ENCODE measurements at places on chromosomes 4 and X. TPM values are rescaled to one million over a fixed set of nuclear protein-coding genes. Genes with fewer than 3 reads are reported as not detected.
A peak's percentile ranks its signal among the peaks of the same experiment; 100 is the strongest.

GRCh38 chr4:139735381-139736273 lies 70.0 kb downstream of the MGST2 start:
- DNase-seq, result no peak

DNA sequence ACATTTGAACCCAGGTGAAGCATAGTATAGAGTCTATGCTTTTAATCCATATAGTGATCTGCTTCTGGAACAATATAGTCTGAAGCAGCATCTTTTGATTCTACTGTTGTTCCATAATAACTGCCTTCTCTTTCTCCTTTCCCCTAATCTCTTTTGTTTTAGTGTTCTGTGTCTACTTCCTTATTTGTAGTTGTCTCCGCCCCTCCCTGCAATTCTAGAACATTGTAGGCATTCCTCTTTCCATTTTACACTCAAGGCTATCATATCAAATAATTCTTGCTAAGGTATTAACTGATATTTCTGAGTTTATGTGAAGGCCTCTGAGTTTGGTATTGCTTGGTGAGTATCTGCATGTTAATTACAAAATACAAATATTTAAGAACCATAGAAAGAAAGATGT lies 11.6 kb downstream of the BLTP1 start:
- no peak for DNase-seq

- DNase-seq, result peak; percentile 86
These were observed at the start of gene GEMIN8 for GRCh38 chrX:14029425-14030173. Gene GEMIN8 (minus strand): TSS chrX:14029892. CDS start chrX:14021478, 8,414 bp downstream.

DNA sequence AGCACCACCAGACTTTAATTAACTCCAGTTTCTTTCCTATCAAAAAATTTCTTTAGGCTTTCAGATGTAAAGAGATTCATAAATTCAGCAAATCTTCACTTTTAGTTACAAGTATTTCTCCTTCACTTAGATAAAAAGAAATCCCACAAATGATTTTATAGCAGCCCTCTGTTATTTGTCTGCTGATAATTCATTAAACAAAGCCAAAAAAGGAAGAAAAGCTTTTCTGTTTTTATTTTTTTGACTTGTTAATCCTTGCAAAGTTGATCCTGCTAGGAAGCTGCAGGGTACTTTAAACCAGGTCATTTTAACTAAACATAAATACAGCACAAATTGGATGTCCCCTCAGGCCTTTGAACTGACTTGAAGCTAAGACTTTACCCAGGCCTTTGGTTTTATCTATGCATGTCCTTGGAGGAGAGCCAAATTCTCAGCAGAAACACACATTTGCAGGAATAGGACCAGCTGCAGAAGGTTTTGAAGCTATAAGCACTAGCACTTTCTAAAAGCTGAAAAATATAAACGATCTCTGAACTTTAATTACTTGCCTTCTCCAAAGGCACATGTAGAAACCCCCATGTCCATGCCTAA lies 57.5 kb downstream of the PCDH18 start:
- DNase-seq, result no peak

DNA sequence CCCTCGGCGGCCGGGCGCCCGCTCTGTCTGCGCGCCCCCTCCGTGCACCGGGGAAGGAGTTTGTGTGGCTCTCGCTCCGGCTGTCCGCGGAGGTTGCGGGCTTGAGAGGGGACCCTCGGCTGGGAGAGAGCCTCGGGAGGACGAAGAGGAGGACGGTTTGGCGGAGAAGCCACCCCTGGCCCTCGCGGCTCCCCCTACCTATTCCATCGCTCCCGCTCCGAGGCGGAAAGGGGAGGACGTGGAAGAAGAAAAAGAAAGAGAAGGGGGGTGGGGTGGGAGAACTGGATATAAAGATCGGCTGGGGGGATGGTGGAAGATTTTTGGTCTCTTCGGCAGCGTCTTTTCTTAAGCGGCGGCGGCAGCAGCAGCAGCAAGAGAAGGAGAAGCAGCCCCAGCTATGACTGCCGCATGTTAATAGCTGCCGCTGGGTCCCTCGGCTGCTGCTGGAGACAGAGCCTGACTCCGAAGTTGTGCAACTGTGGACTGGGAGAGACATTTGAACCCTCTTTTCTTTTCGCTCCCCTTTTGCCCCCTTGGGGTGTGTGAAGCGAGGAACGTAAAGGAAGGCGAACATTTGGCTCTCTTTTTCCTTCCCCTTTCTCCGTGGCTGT lies 895 bp downstream of the ADGRL3 start:
- no peak for DNase-seq

DNA sequence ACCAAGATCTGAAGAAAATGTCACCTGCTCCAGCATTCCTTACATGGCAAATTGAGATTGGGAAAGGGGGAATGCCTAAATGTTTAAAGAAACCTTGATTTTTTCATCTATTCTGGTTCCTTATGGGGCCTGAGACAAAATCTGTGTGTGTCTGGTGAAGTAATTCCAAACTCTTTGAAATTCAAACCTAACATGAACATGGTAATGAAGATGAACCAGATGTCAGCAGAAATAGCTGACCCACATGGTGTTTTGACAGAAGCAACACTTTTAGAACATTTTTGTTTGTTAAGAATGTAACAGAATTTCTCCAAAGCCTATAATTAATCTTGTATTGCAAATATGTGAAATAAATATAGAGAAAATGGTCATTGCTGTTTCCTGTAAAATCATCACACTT lies 133.0 kb downstream of the PARM1 start:
- no peak for DNase-seq

DNA sequence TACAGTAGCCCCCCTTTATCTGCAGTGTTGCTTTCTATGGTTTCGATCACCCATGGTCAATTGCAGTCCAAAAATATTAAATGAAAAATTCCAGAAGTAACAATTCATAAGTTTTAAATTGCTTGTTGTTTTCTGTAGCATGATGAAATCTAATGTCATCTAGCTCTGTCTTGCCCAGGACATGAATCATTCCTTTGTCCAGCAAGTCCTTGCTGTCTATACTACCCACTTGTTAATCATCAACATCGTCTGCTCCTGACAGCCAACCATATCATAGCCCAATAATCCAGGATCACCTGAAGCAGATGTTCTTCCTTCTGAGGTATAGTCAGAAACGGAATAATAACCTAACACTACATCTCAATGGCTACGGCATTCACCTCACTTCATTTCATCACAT lies 79.8 kb downstream of the ADAMTS3 start:
- DNase-seq, result no peak

GRCh38 chr4:14915018-14915417 lies 87.3 kb upstream of the CPEB2 start:
- DNase-seq, result no peak

DNA sequence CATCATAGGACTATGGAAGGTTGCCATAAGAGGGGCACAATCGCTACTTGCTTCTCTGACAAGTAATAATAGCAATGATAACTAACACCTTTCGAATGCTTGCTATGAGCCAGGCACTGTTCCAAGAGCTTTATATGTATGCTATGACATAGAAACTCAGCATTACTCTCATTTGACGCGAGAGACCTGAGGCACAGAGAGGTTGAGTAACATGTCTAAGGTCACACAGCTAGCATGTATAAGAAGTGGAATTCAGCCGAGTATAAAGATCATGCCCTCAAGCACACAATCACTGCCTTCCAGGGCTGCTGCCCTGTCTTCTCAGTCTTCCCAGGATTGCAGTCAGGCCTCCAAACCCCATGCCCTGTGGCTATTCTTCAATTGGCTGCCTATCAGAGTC lies 19.5 kb downstream of the PJA1 start:
- no peak for DNase-seq

- DNase-seq, result no peak
These were observed 174.4 kb downstream of the RAB28 start for GRCh38 chr4:13309751-13310150.

DNA sequence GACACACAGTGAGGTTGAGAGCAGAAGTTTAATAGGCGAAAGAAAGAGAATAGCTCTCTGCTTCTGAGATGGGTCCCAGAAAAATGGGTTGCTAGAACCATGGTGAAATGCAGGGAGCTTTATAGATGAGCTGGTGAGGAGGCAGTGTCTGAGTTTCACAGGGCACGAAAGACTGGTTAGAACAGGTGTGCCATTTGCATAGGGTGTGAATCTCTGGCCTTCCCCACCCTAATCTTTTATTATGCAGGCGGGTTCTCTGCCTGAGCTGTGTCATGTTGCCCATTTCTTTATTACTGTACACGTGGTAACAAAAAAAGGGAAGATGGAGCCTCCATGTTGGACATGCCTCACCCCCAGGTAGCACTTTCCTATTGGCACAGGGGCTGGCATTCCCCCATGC lies 39.1 kb downstream of the FUNDC1 start:
- no peak for DNase-seq

DNA sequence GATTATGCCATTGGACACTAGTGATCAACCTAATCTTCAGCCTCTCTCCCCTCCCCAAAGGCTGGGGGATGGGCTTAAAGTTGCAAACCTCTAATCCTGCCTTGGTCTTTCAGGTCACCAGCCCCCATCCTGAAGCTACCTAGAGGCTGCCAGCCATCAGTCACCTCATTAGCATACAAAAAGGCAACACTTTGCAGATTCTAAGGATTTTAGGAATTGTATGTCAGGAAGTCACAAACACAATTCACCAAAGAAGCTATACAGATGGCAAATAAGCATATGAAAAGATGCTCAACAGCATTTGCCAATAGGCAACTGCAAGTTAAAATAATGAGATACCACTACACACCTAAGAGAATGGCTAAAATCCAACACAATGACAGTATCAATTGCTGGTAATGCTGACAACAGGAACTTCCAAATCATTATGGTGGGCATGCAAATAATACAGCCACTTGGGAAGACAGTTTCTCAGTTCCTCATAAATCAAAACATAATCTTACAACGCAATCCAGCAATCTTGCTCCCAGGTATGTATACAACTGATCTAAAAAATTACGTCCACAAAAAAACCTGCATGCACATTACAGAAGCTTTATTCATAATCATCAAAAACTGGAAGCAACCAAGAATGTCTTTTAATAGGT lies 9.0 kb upstream of the PIM2 start:
- no peak for DNase-seq

DNA sequence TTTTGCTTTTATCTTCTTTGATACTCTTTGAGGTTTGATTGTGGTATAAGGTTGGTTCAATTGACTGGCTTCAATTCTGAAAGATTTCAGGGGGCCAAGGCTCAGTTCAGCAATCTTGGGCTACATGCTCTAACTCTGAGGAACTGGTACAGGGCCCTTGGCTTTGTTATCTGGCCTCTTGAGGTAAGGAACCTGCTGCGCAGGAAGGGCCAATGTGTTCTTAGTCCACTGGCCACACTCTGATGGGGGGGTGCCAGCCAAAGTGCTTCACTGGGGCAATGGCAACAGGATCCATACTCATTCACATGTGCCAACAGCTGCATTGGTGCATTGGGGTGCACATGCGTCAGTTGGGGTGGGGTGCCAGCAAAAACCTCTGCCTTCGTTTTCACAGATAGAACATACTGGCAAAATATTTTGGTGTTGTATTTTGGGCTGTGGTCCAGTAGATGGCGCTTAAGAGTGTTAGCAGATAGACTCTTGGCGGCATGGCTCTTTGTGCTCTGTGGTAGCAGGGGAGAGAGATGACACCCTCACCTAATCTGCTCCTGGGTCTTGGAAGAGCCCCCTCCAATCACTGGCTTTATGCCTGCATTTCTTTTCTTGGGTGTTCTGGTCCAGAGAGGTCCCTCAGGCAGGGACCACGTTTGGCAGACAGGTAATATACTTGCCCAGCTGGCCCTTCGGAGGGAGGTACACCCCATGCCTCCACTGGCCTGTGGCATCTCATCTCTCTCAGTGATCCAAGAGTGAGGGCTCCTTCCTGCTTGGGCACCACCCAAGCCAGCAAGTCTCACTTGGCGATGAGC lies 42.9 kb downstream of the NDST3 start:
- DNase-seq, result no peak

GRCh38 chr4:77065382-77065781 lies 10.4 kb downstream of the CCNI start:
- no peak for DNase-seq

DNA sequence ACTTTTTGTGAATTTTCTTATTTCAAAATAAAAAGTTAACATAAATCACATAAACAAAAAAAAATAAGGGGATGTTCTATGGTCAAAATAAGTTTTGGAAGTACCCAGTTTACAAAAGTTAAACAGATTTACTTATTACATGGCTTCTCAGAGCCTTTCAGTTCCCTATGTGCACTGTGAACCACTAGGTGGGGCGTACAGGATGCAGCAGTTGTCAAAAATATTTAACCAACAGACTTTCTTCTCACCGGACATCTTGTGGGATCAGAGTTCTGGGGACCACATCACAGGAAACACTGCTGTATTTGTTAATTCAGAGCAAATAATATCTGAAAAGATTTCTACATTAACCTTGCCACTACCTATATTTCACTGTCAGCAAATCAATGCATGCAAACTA lies 74.1 kb downstream of the SMARCA1 start:
- DNase-seq, result no peak

DNA sequence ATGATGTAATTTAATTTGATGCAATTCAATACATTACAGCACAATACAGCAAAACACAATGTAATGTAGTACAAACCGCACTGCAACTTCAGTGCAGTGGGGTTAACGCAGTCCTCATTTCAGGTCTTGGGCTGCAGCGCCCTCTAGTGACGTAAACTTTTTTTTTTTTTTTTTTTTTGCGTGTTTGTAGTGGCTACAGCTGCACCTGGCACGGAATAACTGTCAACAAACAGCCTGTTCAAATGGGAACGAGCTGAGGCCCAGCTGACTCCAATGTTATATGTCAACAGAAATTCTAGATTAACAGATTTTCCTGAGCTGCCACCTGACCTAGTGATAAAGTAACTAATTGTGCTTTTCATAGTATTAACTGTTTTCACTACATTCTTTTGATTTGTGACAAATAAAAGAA lies 33.5 kb upstream of the RASSF6 start:
- DNase-seq, result no peak

DNA sequence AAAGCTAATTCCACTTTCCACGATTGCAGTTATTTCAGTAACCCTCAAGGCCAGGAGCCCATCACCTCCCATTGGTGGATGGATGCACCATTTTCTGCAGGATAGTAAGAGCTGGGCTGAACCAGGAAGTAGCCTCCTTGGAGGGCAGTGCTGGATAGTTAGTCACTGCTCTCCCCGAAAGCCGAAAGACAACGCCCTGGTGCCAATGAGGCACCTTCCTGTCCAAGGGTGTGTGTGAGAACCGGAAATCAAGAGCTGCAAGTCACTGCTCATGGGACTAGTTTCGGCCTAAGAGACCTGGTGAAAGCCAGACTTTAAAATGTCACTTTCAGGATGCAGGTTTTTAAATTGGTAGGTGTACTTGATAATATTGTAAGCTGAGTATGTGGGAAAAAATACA lies 203.8 kb upstream of the HS3ST1 start:
- no peak for DNase-seq

Gene CLDN24
- polyA plus RNA-seq, result not detected

Gene SLC16A2
- polyA plus RNA-seq, result 2.4 TPM

Gene PAGE1
- polyA plus RNA-seq, result not detected

Gene CDS1
- 0.66 TPM for polyA plus RNA-seq

Gene RADX
- 1.2 TPM for polyA plus RNA-seq

Data from heart right ventricle (tissue), 16 donors.